Stimulated activated CD8-positive, alpha-beta memory T cell treated with anti-CD3 and anti-CD28 coated beads, Interleukin-4, amount 100 ng/mL, for 1 hour (primary cell): ENCODE measurements at places on chromosomes 11 and 22.

- DNase-seq, result no peak
Observed at GRCh38 chr11:33941637-33942160, 49.8 kb upstream of the LMO2 start.

- DNase-seq, result no peak
Observed at GRCh38 chr11:95245038-95245437, 14.0 kb upstream of the SESN3 start.

DNA sequence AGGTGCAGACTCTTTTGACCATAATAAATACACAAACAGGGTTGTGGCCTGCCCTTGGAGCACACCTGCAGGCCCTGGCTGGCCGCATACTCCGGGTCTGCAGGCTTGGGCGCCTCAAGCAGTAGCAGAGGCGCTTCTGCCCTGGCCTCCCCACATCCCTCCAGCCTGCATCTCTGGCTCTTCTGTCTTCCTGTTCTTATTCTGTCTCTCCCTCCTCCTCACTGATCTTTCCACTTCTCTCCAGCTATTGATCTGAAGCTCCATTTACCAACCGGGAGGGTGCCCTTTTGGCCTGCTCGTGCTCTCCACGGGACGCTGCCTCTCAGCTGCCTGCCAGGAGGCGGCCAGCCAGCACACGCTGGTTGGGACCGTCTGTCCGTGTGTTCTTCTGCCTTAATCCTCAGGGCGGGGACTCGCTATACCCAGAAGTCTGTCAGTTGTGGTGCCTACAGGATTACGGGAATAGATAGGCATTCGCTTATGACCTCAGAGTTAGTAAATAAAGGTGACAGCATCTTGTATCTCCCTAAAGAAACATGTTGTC is 5.2 kb downstream of the UPB1 start:
- no peak for DNase-seq

DNA sequence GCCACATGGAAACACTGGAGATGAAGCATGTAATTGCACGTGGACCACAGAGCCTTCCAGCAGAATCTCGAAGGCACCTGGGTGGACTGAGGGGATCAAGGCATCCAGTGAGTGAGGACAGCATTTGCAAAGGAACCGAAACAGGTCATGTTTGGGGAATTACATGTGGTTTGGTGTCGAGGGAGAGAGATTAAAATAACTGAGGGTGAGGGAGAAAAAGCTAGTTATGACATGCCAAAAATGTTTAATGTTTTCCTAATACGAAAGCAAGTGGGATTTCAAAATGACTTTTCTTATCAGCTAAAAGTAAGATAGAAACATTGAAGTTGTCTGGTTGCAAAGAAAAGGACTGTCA is 157.1 kb downstream of the BLID start:
- no peak for DNase-seq

DNA sequence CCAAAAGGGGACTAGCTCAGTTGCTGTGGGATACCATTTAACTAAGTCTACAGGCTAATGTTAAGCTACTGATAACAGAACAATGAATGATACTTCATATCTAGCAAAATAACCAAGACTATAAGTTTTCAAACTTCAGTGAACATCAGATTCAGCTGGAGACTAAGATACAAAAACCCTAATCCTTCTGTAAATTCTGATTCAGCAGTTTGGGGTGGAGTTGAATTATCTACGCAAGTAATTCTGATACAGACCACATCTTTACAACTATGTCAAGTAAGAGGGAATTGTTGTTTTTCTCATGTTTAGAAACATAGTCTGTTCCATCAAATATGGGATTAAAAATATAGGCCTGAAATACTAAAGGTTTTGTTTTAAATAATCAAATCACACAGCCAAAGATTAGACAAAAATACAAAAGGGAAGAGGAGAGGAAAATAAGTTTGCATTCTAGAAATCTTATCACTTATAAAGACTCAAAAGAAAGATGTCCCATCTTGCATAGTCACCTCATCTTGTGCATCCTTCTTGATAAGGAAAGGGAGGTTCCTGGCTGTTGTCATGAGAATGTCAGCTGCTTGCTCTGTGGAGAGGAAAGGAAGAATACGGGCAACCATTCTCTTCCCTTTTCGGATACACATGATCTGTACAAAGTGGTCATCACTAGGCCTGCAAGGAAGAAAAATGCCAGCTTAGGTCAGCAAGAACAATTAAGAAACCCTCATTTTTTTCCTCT is 21.4 kb downstream of the PATL1 start:
- no peak for DNase-seq

GRCh38 chr22:30245181-30245984 is 1.2 kb downstream of the LIF start:
- no peak for DNase-seq

DNA sequence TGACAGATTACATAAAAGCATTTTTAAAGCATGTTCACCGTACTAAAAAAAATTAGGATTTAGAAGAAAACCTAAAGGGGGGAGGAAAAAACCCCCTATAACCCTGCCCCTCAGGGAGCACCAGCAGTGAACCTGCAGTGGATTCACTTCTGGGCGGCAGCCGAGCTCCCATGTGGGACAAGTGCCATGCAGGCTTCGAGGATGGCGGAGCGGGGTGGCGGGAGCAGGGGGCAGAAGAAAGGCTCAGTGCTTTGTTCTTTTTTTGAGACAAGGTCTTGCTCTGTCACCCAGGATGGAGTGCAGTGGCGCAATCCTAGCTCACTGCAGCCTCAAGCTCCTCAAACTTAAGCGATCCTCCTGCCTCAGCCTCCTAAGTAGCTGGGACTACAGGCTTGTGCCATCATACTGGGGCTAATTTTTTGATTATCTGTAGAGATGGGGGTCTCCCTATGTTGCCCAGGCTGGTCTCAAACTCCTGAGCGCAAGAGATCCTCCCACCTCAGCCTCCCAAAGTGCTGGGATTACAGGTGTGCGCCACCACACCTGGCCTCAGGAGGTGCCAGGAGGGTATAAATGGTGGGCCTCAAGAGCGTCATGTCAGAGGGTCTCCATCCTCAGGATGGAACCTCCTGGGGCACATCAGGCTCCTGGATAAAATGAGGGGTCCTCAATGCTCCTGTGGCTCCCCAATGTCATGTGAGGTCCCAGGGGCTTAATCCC is 34.0 kb downstream of the PPM1F start:
- no peak for DNase-seq

GRCh38 chr11:58927393-58928106 is 11.7 kb upstream of the GLYATL1 start:
- no peak for DNase-seq

DNA sequence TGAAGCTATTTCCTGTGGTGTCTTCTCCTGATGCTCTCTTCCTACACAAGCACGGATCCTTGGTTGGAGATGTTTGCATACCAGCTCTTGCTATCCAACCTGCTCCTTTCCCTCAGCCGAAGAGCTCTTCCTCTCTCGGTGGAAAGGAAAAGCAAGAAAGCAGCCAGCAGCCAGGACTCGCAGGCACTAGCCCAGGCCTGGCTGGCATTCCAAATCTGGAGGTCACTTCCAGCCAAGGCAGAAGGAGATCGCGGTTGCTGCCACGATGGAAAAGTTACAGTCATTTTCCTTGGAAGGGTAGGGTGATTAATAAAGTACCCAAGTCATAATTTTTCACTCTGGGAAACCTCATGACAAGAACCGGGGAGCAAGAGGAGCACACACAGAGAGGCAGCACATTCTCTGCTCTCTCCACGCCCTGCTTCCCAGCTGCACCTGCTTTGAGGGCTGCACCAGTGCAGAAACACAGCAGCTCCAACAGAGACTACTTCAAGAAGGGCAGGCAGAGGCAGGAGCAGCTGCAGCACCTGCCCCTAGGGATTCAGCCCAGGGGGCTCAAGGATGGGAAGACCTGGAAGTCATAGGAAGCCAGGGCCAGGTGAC is 399.3 kb downstream of the CADM1 start:
- DNase-seq, result no peak

GRCh38 chr22:25564979-25565677 is 653 bp downstream of the GRK3 start:
- DNase-seq, result no peak

GRCh38 chr11:78784321-78785061 is 209.8 kb upstream of the NARS2 start:
- DNase-seq, result no peak

- DNase-seq, result no peak
Observed at GRCh38 chr11:68328374-68329091, 16.1 kb downstream of the LRP5 start.

DNA sequence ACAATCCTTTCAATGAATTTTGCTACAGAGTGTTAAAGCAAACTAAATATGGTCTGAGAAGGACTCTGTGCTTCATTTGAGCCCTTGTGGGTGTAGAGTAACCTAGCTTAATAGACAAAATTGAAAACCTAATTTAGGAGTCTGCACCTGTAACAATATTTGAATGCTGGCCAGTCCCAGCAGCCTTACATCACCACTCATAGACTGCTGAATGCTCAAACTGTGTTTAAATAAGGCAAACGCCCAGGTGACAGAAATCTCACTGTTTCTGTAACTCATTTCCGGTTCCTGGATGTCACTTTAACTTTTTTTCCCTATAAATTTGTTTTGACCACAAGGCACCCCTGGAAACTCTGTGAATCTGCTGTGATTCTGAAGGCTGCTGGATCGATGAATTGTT is 45.5 kb upstream of the GLYATL1B start:
- DNase-seq, result no peak

- DNase-seq, result no peak
Observed at GRCh38 chr22:48612077-48612995, 1215.3 kb downstream of the BRD1 start.

GRCh38 chr11:65504674-65505465 is 6.0 kb downstream of the MALAT1 start:
- no peak for DNase-seq

GRCh38 chr11:70764356-70764905 is 366.1 kb downstream of the CTTN start:
- no peak for DNase-seq

DNA sequence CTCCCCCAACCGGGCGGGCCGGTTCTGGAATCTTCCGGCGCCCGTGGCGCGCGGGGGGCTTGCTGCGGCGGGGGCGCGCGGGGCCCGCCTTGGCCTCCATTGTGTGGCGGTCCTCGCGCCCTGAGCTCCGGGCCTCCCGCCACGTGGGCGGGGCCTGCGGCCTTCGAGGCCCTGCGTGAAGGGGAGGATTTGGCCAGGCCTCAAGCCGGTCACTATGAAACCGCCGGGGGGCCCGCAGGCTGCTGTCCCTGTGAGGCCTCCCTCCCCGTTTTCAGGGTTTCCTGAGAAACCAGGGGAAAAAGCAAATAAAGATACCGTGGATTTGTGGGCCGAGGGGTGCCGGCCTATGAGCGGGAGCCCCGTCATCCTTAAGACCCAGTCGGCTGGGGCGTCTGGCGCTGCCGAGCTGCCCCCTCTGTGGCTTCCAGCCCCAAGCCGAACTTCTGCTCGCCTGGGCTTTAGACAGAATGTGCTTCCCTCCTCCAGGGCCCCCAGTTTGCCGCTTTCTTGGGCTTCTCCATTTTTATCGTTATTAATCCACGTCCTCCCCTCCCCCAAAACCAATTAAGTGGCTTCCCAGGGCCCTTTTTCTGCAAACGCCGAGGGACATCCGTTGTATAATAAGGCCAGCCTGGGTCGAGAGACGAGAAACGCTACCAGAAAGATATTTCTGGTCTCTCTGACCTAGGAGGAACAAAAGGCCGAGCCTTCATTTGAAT is 602 bp downstream of the EWSR1 start:
- no peak for DNase-seq

DNA sequence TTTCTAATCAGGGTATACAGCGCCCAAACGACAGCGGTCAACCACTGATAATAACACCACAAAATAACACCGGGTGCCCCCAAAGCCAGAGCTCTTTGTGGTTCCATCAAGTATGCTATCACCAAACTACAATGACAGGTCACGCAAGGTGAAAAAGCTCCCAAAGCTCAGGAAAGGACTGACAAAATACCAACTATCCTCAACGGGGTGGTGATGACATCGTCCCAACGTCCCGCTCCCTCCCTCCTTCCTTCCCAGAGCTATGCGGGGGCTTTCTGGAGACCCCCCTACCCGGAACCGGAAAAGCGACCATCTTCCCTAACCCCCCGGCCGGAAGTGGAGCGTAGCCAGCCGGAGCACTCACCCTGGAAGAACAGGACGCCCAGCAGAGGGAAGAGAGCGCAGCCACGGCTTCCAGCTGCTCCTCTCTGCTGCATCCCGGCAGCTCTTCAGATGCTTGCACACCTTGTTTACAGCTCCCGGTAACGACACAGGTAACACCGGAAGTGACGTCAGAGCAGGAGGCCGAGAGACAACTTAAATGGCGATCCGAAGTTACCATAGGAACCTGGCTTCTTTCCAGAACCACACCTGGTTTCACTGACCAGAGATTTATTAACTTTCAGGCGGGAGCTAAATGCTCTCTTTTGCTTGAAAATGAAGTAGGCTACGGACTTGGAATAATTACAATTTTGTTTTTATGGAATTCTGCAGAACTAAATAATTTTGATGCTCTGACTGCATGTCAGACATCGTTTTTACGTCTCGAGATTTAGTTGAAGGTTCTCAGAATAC is at the start of gene MPZL3:
TSS of gene MPZL3 (minus strand) at position 508 of the 795 bp plus-strand sequence. CDS start at position 437, 71 bp downstream.
- peak; percentile 72 for DNase-seq

- DNase-seq, result no peak
Observed at GRCh38 chr11:75425422-75425821, 7.6 kb downstream of the KLHL35 start.

DNA sequence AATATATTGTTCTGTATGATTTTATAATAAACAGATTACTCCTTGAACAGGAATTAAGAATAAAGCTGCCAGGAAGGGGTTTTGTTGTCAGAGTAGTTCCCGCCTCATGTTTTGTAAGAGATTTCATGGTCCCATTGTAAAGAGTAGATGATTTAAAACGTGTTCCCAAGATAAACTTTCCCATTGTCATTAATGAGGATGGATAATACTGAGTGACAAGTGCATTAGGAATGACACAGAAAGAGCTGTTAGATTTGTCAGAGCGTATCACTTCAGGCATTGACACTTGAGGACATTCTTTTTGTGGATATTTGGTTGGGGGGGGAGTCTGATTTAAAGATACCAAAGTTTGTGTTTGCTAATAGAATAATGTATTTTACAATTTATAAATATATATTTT is 147.0 kb downstream of the PAX6 start:
- no peak for DNase-seq

DNA sequence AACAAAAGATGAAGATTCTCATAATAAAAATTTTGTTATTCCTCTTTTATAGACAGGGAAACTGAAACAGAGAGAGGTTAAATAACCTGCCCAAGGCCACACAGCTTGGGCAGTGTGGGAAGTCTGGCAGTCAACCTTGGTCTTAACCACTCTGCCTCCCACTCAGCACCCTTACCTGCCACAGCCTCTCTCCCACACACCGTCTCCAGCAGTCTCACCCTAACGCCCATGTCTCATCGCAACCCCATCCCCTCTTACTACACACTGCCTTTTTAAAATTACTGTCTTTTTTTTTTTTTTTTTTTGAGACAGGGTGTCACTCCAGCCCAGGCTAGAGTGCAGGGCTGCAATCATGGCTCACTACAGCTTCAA is 25.0 kb downstream of the ARRB1 start:
- DNase-seq, result no peak
